ENCODE measurements at places on chromosomes 1 and 21. TPM values are rescaled to one million over a fixed set of nuclear protein-coding genes. Genes with fewer than 3 reads are reported as not detected.

Gene RORC
- total RNA-seq, result 0.05 TPM

Gene C8A
- not detected for total RNA-seq

Gene DCST2
- total RNA-seq, result 0.46 TPM

Gene SLAMF9
- 0.34 TPM for total RNA-seq

Gene NPR1
- 1.6 TPM for total RNA-seq

Gene MARK1
- total RNA-seq, result 0.09 TPM

Gene CAPN8
- 1.6 TPM for total RNA-seq

Gene TCP10L
- 0.95 TPM for total RNA-seq

Gene TSPEAR
- not detected for total RNA-seq

Gene IGSF5
- total RNA-seq, result not detected

Measured in A549 treated with Mapracorat at 1 μM for 4 hours (cell line).